ENCODE measurements at places on chromosomes 2 and 18.
A peak's percentile ranks its signal among the peaks of the same experiment; 100 is the strongest.

DNA sequence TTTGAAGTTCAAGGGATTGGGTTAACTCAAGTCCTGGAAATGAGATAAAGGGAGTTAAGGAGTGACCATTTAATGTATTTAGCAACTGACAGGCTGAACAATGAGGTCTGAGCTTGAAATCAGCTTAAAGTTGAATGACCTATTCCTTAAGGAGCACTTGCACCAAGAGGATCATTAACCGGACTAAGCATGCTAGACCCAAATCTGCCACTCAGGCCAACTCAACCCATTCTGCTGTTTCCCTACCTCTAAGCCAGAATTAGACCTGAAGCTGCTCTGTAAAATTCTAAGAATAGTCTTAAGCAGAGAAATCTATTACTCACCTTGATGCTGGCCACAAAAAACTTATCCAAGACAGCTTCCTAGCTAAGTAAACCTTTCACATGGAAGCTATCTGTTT is 59.8 kb downstream of the SPRED2 start:
- no peak for DNase-seq

DNA sequence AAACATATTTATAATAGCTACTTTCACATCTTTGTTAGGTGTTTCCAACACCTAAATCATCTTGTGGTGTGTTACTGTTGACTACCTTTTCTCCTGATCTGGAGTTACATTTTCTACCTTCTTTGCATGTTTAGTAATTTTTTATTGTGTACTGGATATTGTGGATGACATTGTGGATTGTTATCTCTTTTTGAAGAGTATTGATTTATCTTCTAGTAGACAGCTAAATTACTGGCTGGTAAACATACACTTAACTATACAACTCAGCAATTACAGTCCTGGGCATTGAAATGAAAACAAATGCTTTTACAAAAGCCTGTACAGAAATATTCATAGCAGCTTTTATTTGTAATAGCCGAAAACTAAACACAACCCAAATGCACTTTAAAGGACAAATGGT is 150.8 kb downstream of the PTRHD1 start:
- DNase-seq, result no peak

GRCh38 chr18:48656176-48656575 is 117.3 kb downstream of the CTIF start:
- no peak for DNase-seq

GRCh38 chr2:52810460-52810859 is 957.1 kb upstream of the CHAC2 start:
- DNase-seq, result no peak

GRCh38 chr2:164560181-164560792 is 61.0 kb downstream of the GRB14 start:
- DNase-seq, result no peak

DNA sequence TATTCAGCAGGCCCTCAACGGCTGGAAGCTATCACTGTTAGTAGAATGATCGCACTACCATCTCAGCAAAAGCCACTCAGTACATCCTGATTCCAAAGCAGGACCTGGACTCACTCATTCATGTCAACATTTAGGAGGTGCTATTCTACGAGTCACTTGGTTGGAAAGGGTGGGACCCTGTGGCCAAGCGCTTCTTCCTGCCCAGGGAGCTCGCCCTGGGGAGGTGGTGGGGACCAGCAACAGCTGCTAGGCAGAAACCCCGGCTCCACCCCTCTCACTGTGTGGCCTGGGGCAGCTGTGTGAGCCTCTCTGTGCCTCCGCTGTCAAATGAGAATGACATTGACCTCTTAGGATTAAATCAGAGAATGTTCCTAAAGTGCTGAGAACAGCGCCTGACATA is 231.4 kb downstream of the EIPR1 start:
- DNase-seq, result no peak

DNA sequence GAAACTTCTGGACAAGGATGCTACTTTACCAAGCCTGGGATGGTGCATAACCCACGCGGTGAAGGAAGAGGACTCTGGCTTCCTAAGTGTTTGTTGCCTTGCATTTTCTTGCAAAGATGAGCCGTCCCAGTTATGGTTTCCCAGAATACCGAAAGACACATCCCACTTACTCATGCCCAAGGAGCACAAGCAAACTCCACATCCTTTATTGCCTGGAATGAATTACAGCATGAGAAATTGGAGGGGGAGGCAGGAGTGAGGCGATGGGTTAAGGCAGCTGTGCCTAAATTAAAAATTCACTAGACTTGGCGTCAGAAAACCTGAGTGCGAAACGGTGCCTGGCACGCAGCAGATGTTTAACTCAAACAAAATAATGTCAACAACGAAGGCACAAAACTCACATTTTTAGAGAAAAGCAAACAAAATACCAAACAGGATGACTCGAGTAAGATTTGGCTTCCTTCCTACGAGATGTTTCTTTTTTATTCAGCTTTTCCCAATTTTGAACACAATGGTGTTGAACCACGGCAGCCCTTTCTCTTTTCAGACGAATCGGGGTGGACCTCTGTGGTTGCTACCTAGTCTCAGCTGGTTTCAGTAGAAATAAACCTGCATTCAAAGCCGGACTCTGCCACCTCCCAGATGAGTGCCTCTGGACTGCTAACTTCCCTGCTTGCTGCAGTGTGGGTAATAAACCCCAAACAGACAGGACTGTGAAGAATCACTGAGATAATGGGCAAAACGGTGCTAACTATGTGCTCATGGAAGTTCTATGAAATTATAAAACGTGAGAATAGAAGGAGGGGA is 100.3 kb upstream of the NCK2 start:
- no peak for DNase-seq

DNA sequence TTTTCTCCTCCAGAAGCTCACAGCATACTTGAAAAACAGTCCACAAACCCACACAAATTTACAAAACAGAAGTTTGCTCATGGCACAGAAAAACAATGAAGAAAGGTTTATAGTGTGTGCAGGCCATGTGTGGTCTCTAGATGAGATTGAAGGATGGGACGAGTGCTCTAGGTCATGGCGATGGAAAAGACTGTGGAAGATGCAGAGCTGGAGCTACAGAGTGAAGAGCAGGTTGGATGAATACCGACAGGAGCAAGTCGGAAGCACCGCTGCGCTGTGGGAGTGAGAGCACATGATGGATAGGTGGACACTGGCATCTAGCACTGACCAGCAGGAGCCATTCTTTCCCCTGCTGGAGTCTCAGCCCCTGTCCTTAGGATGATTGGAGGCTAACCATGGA is 534.7 kb upstream of the RAB6C start:
- no peak for DNase-seq

GRCh38 chr2:157748371-157749142 is 119.9 kb upstream of the ACVR1C start:
- no peak for DNase-seq

DNA sequence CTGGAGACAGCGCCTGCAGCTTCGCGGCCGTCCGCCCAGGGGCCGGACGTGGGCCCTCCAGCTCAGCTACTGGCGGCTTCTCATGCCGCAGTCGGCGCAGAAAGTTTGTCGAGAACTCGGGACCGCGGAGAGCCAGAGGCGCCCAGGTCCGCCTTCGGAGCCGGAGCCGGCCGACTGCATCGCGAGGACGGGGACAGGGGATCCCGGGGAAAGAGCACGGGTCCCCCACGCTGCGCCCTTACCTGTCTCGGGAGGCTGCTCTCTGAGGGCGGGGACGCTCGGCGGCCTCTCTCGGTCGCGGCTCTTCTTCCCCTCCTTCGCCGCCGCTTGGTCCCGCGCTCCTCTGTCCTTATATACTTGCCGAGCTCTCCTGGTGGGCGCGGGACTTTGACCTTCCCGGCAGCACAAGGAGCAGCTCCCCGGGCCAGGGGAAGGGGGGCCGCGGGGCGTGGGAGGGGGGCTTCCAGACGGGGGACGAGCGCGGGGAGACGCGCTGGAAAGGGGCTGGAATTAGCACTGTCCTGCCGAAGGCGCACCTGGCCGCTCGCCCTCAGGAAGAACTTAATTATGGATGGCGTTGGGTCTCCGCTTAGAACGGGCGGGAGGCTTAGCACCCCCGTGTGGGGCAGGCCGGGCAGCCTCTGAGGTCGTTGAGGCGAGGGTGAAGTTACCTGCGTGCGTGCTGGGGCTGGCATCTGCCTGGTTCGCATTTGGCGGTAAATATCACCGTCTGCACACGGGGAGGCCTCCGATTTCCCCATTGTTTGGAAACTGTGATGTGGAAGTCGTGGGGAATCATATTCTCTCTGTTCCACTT is at the start of gene POMC:
POMC (minus strand) TSS at position 325 of the 817 bp plus-strand sequence. CDS start 3,808 bp downstream, outside the sequence.
- peak; percentile 30 for DNase-seq

DNA sequence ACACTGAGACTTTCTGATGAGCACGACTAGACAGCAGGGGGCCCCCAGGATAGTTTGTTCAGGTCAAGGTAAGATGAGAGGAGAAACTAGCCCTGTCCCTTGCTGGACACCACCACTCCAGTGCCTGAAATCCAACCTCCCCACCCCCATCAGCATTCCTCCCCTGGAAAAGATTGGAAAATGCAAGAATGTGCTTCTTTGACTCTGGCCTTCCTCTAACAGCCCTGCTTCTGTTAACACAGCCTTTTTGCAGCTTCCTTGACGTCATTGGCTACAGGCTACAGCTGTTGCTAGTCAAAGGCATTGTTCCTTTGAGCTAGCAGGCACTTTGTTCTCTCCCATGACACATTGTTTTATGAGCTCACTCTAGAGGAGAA is 20.1 kb upstream of the LTBP1 start:
- no peak for DNase-seq

DNA sequence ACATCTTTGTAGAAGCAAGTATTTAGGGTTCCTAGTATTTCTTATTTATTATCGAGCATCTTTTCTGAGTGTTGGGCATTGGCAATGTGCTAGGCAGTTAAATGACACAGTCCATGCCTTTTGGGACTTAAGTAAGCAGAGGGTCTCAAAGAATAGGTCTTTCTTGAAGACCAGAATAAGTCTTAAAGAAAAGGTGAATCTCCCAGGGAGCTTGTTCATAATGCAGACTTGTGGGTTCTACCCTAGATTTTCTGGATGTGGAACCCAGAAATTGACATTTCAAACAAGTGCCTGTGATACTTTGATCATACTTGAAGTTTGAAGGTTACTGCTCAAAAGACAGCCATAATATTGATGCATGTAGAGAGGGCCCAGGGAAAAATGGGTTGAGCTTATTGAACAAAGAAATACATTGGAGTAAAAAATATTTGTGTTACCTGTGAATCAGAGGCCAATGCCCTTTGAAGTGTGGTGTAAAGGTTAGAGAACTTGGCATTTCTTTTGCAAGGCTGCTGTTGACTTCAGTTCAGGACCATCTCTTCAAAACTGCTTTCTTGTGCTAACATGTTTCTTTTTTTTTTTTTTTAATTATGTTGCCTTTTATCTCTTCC is 24.4 kb downstream of the RPL37A start:
- no peak for DNase-seq
